ENCODE measurements at places on chromosomes 13 and 19.

GRCh38 chr19:6677883-6678689 lies 8.1 kb upstream of the TNFSF14 start:
- no peak for DNase-seq

- no peak for DNase-seq
These were observed 100.4 kb downstream of the SLC10A2 start for GRCh38 chr13:102965802-102966201.

DNA sequence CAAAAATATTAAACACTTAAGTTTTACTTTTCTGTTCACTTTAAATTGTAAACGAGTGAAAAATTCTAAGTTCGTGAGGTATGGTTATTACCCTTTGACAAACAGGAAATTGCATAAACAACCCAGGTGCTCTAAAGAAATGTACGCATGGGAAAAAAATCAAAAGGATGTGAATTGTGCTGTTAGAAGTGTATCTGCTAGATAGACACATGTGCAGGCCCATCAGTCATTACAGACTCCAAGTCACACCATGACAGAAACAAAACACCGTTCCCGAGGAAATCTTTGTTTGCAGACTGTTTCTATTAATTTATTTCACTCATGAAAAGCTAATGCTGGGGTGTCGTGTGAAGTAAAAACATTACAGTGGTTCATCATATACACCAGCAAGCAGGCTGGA lies 17.0 kb upstream of the DOCK9 start:
- no peak for DNase-seq

DNA sequence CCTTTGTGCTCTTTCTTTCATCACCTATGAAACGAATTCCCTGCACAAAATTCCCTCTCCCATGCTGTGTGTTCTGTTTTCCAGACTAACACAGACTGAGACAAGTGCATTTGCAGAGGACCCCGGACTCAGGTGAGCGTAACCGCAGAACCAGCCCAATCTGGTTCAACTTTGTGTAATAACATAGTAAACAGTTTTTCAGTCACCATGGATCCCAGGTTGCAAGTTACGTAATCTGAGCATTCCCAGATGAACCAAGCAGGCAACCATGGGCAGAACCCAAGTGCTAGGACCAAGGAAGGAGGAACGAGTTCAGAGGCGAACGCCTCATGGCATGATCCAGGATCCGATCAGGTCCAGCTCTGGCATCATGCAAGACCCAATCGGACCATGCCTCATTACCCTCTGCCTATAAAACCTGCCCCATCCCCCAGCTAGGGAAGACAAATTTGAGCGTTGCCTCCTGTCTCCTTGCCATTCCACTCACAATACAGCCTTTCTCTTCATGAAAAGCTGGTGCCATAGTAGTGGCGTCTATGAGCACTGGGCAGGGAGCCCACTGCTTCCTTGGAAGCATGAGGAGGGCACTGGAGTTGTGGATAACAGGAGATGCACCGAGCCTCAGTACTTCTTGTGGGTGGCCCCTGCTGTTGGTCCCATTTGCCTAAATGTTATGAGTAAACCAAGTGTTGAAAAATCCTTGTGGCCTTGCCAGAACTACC lies 107.6 kb downstream of the ABCC4 start:
- no peak for DNase-seq
